ENCODE measurements at places on chromosomes 2 and 18.

DNA sequence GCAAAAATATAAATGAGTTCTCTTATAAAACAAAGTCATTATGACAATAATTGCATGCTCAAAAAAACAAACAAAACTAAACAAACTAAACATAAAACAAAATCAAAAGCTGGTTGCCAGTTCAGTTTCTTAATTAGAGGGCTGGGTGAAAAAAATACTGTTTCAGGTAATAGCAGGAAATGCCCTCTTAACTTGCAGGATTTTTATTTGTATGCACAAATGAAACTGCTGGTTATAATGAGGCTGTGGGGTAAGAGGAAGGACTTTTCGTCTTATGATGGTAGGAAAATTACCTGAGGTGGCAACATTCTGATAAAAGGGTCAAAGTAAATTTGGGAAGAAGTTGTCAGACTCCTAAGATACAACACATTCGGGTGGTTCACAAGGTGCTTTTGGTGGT lies 21.5 kb upstream of the CDKL4 start:
- no peak for DNase-seq

GRCh38 chr2:19775838-19776237 lies 125.9 kb downstream of the TTC32 start:
- DNase-seq = no peak

DNA sequence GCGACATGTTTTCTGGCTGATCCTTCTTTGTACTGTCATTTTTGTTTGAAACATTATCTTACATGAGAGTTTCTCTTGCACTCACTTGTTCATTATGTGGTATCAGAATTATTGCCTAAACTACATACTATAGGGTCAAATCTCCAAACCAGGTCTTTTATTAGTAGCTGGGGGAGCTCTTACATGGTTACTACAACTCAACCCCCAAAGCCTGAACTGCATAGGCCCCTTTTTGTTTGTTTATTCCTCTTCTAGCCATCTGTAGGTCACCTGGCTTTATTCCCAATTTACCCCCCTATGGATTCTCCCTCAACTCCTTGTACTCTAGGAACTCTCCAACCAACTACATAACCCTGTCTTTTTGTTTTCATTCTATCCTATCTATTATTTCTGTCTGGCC lies 46.7 kb downstream of the PUM2 start:
- DNase-seq = no peak

- no peak for DNase-seq
These were observed 41.4 kb downstream of the THUMPD2 start for GRCh38 chr2:39737661-39738060.

- peak; percentile 39 for DNase-seq
These were observed 185.0 kb upstream of the RASGRP3 start for GRCh38 chr2:33291278-33292013.

DNA sequence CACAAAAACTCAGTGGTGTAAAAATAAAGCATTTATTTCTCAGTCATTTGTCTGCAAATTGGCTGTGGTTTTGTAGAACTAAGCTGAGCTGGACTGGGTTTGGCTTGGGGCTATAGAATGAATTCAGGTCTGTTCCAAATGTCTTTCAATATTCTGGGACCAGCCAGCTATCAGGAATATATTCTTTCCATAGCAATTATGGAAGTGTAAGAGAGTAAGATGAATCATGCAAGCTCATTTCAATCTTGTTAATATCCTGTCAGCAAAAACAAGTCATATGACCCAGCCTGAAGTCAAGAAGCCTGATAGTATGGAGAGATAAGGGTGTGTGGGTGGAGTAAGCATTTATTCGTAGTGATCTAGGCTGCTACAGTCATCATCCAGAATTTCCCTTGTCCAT lies 481.0 kb upstream of the CDH2 start:
- DNase-seq = no peak

- no peak for DNase-seq
These were observed 63.6 kb downstream of the KCNG3 start for GRCh38 chr2:42430188-42430587.

DNA sequence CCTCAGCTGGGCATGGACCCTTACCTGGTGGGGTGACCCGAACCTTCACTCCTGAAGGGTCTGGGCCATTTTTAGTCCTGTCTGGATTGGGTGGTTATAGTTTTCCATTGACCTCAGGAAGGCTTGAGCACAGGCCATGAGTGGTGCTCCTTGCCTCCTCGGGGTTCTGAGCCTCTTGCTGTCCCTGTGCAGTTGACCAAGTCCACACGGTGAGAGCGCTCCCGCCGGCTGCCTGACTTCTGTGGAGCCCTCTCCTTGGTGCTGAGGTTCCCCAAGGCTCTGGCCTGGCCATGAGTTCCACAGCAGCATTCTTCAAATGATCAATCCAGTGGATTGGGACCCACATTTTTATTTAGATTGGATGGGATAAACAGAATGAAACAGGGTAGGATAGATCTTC lies 159.5 kb downstream of the SEPTIN10 start:
- DNase-seq = no peak

DNA sequence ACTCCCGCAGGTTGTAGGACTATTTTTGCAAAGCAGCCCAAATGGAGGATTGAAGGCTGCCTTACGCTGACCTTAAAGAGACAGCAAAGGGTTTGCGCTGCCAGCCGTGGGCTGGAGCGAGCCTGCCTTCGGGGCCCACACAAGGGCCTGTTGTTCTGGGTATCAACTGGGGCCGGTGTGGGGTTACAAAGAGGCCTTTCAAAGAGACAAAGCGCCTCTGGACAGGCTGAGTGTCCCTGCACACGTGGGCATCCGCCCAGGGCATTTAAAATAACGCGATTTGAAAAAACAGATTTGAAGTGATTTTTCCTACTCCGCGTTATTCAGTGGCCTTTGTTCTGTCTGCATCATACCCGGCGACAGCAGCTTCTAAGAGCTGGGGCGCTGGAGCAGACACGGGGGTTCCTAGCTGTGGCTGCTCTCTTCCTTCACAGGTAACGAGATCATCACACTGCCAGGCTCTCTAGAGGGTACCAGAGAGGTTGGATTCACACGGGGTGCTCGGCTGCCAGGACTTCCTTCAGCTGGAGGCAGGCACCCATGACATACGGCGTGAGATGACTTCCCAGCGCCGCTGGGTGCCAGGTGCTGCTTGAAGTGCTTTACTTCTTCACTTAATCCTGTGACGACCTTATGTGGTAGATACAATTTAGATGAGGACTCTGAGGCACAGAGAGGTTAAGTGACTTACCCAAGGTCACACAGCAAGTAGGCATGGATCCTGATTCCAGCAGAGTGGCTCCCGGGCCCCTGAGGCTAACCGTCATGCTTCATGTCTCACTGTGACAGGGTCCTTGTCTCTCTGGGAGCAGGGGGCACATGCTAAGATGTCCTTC lies 32.2 kb downstream of the MAL start:
- DNase-seq = peak; percentile 63

- peak; percentile 20 for DNase-seq
These were observed 4.5 kb downstream of the C1QL2 start for GRCh38 chr2:119154076-119154475.

DNA sequence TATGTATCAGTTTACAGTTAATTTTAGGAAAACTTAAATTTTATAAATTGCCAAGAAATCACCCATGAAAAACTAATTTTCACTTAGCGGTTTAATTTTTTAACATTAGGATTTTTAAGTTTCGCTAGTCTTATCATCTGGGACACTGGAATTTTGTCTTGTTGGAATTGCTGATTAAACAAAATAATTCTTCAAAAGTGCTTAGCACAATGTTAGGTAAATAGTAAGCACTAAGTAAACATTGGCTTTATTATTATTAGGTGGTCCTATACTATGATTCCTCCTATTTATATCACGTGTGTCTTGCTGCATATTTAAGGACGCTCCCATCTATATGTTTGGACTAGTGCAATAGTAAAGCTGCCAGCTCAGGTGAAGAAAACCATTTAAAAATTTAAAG lies 54.6 kb upstream of the MAP4K3 start:
- no peak for DNase-seq

DNA sequence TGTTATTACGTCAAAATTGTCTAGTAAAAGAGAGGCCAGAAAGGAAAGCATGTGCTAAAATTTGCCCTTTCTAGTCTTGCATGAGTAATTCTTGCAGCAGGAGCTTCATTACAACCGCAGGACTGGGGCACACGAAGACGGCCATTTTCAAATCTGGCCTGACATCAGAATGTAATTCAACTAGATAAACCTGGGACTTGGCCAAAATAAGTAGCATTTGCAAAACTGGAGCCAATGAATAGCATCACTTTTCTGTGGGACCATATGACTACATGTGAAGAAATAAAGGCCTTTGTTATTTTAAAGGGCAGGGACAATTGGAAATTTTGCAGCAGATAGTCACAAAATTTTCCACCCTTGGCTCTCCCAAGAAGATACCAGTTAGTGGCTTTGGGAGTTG lies 3.0 kb upstream of the FZD7 start:
- DNase-seq = no peak

All from brain (organoid and tissue), 16 donors.